ENCODE measurements at places on chromosomes 1 and 21. TPM values are rescaled to one million over a fixed set of nuclear protein-coding genes. Genes with fewer than 3 reads are reported as not detected.
A peak's percentile ranks its signal among the peaks of the same experiment; 100 is the strongest.

- peaks cover 49% of the 10 kb centered on the region for H3K36me3 ChIP-seq
- H3K4me3 ChIP-seq: no peak overlapping the region
- H3K27ac ChIP-seq: no peak overlapping the region
Measured at GRCh38 chr1:236890152-236891056, 95.3 kb downstream of the MTR start.

KRTAP13-2 gene
- total RNA-seq: not detected

DNA sequence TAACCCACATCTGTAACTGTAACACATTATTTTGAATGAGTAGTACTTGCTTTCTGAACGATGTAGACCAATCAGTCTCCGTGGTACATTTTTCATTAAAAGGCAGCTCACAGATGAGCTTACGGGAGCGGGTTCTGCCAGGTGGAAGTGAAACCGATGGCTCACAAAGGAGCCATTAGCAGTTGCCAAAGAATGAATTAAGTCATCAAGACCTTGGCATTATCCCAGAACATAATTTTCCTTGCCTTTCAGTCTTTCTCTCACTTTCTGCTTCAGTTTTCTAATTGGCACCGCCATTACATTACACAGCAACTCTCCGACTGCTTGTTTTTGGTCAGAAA is 33.5 kb upstream of the UTS2 start:
- H3K4me3 ChIP-seq: no peak overlapping the region
- H3K27ac ChIP-seq: no peak overlapping the region
- DNase-seq: no peak
- no peaks in the 10 kb centered on the region for H3K36me3 ChIP-seq
- no peaks in the 10 kb centered on the region for H3K4me1 ChIP-seq
- peaks cover 20% of the 10 kb centered on the region for H3K27me3 ChIP-seq

GRCh38 chr1:47569681-47570470 is 132.0 kb downstream of the FOXD2 start:
- H3K36me3 ChIP-seq: no peaks in the 10 kb centered on the region
- peaks cover 21% of the 10 kb centered on the region for H3K27me3 ChIP-seq
- no peak for DNase-seq
- peaks cover 6% of the 10 kb centered on the region for H3K4me1 ChIP-seq
- H3K27ac ChIP-seq: no peak overlapping the region
- no peak overlapping the region for H3K4me3 ChIP-seq

DNA sequence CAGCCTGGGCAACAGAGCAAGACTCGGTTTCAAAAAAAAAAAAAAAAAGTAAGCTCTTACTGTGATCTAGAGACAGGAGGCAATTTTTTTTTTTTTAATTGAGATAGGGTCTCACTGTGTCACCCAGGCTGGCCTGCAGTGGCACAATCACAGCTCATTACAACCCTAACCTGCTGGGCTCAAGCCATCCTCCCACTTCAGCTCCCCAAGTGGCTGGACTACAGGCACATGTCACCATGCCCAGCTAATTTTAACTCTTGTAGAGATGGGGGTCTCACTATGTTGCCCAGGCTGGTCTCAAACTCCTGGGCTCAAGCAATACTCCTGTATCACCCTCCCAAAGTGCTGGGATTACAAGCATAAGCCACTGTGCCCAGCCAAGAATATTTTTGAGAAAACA is 7.4 kb downstream of the RPL22 start:
- H3K4me3 ChIP-seq: no peak overlapping the region
- H3K27me3 ChIP-seq: no peaks in the 10 kb centered on the region
- DNase-seq: no peak
- H3K36me3 ChIP-seq: peaks cover 46% of the 10 kb centered on the region
- no peak overlapping the region for H3K27ac ChIP-seq
- peaks cover 17% of the 10 kb centered on the region for H3K4me1 ChIP-seq

DNA sequence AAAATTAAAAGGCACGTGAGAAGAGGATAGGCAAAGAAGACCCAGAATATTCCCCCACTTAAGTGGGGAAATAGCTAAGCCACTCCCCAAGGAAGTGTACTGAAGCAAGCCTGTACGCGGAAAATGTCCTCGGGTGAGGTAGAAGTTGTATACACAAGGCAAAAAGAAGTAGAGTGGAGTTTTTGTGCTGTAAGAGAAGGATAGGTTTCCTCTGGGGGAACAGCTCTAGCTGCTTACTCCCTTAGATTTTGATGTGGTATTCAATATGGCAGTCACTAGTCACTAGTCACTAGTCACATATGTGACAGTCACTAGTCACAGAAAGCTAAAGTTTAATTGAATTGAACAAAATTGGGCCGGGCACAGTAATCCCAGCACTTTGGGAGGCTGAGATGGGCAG is 7.6 kb downstream of the TXNIP start:
- no peaks in the 10 kb centered on the region for H3K27me3 ChIP-seq
- no peak overlapping the region for H3K27ac ChIP-seq
- H3K36me3 ChIP-seq: peaks cover 24% of the 10 kb centered on the region
- no peak overlapping the region for H3K4me3 ChIP-seq
- peaks cover 67% of the 10 kb centered on the region for H3K4me1 ChIP-seq

RSPO1 gene
- total RNA-seq: not detected

DNA sequence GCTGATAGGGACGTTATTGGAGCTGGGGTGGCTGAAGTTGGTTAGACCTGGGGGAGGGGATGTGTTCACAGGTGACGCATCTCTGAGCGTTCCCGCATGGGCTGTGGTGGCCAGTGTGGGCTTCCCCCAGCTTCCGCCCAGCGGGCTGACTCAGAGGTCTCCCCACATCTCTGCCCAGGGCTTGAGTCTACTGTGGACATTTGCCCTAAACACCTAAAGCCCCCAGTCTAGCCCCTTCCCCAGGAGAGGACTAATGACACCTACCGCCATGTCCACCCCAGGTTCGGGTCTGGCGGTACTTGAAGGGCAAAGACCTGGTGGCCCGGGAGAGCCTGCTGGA is 2.0 kb downstream of the AGRN start:
- H3K4me3 ChIP-seq: no peak overlapping the region
- peaks cover 4% of the 10 kb centered on the region for H3K27me3 ChIP-seq
- no peak overlapping the region for H3K27ac ChIP-seq
- peaks cover 7% of the 10 kb centered on the region for H3K36me3 ChIP-seq
- H3K4me1 ChIP-seq: peaks cover 29% of the 10 kb centered on the region

DNA sequence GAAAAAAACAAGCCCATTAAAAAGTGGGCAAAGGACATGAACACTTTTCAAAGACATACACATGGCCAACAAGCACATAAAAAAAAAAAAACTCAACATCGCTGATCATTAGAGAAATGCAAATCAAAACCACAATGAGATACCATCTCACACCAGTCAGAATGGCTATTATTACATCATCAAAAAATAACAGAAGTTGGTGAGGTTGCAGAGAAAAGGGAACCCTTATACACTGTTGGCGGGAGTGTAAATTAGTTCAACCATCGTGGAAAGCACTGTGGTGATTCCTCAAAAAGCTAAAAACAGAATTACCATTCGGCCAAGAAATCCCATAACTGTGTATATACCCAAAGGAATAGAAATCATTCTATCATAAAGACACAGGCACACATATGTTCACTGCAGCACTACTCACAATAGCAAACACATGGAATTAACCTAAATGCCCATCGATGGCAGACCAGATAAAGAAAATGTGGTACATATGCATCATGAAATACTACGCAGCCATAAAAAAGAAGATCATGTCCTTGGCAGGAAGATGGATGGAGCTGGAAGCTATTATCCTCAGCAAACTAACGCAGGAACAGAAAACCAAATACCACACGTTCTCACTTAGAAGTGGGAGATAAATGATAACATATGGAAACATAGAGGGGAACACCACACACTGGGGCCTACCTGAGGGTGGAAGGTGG is 70.1 kb downstream of the INTS7 start:
- H3K27me3 ChIP-seq: no peaks in the 10 kb centered on the region
- no peak overlapping the region for H3K4me3 ChIP-seq
- no peak for DNase-seq
- H3K27ac ChIP-seq: no peak overlapping the region
- peaks cover 67% of the 10 kb centered on the region for H3K36me3 ChIP-seq
- H3K4me1 ChIP-seq: no peaks in the 10 kb centered on the region

C4BPA gene
- total RNA-seq: not detected

DNA sequence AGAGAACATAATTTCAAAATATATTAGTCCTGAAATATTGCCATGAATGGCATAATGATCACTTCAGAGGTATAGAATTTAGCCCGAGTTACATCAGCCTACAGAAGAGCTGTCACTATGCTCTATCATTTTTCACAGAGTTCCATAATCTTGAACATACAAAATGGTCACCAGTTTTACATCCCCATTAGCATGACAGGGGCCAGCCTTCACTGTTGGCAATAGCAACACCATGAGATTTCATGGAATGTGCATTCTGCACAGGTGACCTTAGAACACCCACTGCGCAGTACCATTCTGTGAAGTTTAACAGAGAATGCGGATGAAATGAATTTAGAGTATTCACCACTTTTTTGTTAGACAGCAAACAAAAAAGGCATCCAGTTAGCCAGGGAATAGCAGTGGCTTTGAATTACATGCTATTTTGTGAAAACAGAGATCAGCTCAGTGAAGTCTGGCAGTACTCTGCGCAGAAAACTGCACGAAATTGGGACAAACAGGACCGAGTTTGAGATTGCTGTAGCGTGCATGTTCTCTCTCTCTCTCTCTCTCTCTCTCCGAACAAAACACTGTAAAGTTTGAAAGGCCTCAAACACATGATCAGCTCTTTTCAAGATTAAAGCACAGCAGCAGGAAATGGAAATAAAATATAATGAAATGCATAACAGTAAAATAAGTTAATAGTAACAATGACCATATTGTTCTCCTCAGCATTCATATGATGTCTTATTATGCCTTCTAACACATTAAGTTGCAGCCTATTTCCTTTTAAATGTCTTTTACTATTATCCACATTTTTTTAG is 349.3 kb downstream of the USH2A start:
- no peak overlapping the region for H3K27ac ChIP-seq
- H3K4me3 ChIP-seq: no peak overlapping the region
- H3K4me1 ChIP-seq: no peaks in the 10 kb centered on the region
- no peaks in the 10 kb centered on the region for H3K27me3 ChIP-seq
- no peaks in the 10 kb centered on the region for H3K36me3 ChIP-seq
- no peak for DNase-seq

- no peaks in the 10 kb centered on the region for H3K4me1 ChIP-seq
- no peak overlapping the region for H3K4me3 ChIP-seq
- H3K36me3 ChIP-seq: no peaks in the 10 kb centered on the region
Measured at GRCh38 chr1:3078430-3078861, 9.4 kb downstream of the PRDM16 start.

DNA sequence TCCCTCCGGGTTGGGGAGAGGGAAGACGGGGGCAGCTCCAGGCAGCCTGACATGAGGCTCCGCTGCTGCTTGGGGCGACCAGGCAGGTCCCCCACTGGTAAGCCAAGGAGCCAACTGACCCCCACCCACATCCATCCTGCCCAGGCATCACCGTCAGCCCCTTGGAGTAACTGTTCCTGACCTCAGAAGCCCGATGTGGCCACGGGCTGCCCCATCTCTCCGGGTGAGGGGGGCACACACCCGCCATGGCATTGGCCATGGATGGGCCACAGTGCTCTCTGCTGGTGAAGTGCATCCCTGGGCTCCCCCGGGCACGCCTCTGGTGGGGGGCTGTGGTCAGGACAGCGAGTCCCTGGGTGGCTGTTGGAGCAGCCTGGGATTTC is 100.0 kb downstream of the CRYAA start:
- no peaks in the 10 kb centered on the region for H3K36me3 ChIP-seq
- no peaks in the 10 kb centered on the region for H3K4me1 ChIP-seq
- no peak for DNase-seq
- no peak overlapping the region for H3K4me3 ChIP-seq
- peaks cover 3% of the 10 kb centered on the region for H3K27me3 ChIP-seq

DNA sequence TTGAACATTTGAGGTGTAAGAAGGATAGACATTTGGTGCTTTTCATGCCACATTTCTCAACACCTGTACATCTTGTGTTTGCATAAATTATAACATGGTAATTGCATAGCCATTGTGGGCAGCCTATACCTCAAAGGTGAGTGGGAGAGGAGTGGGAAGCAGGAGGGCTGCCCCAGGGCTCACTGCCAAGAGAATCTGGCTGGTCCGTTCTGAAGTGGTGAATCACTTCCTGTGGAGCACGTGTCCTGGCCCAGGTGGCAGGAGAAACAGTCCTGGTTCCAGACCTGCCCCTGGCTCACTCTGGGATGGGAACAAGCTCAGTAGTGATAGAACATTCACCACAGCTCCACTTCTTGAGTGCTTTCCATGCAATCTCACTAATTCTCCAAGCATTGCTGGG is 11.6 kb upstream of the OLFML2B start:
- H3K4me3 ChIP-seq: no peak overlapping the region
- no peaks in the 10 kb centered on the region for H3K36me3 ChIP-seq
- peaks cover 21% of the 10 kb centered on the region for H3K27me3 ChIP-seq
- no peak overlapping the region for H3K27ac ChIP-seq
- H3K4me1 ChIP-seq: peaks cover 4% of the 10 kb centered on the region

DNA sequence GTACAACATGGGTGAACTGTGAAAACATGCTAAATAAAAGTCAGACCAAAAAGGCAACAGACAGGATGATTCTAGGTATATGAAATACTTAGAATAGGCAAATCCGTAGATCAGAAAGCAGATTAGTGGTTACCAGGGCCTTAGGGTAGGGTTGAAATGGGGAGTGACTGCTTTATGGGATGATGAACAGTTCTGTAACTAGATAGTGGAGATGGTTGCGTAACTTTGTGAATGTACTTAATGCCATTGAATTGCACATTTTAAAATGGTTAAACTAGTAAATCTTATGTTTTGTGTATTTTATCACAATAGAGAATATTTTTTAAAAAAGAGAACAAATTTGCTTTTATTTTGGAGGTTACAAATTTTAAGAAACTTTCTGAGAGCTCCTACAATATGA is 17.4 kb downstream of the ZNF326 start:
- H3K4me1 ChIP-seq: no peaks in the 10 kb centered on the region
- H3K27me3 ChIP-seq: no peaks in the 10 kb centered on the region

- H3K4me3 ChIP-seq: no peak overlapping the region
- H3K27ac ChIP-seq: no peak overlapping the region
- no peak for DNase-seq
- H3K27me3 ChIP-seq: peaks cover 4% of the 10 kb centered on the region
- H3K36me3 ChIP-seq: no peaks in the 10 kb centered on the region
Measured at GRCh38 chr1:48568501-48568900, 96.5 kb upstream of the SPATA6 start.

- no peak overlapping the region for H3K4me3 ChIP-seq
- no peaks in the 10 kb centered on the region for H3K27me3 ChIP-seq
- H3K36me3 ChIP-seq: peaks cover 40% of the 10 kb centered on the region
- H3K27ac ChIP-seq: no peak overlapping the region
- H3K4me1 ChIP-seq: no peaks in the 10 kb centered on the region
Measured at GRCh38 chr1:6638226-6638625, 13.6 kb downstream of the THAP3 start.

KLF17 gene
- not detected for total RNA-seq

SERPINC1 gene
- total RNA-seq: not detected

- H3K4me1 ChIP-seq: peaks cover 2% of the 10 kb centered on the region
- no peak overlapping the region for H3K4me3 ChIP-seq
- peaks cover 46% of the 10 kb centered on the region for H3K36me3 ChIP-seq
- DNase-seq: no peak
Measured at GRCh38 chr1:161792740-161793139, 26.6 kb downstream of the ATF6 start.

FGR gene
- total RNA-seq: 0.08 TPM

- H3K27me3 ChIP-seq: no peaks in the 10 kb centered on the region
- H3K27ac ChIP-seq: peak overlapping the region; percentile 79
- H3K36me3 ChIP-seq: peaks cover 88% of the 10 kb centered on the region
- peaks cover 95% of the 10 kb centered on the region for H3K4me1 ChIP-seq
Measured at GRCh38 chr1:167638064-167638463, 8.0 kb downstream of the RCSD1 start.

GRCh38 chr21:41536076-41536826 is 28.3 kb upstream of the TMPRSS2 start:
- DNase-seq: no peak
- no peaks in the 10 kb centered on the region for H3K36me3 ChIP-seq
- no peak overlapping the region for H3K4me3 ChIP-seq
- H3K27me3 ChIP-seq: peaks cover 2% of the 10 kb centered on the region

TACSTD2 gene
- not detected for total RNA-seq

PGLYRP4 gene
- not detected for total RNA-seq

GRCh38 chr1:84181350-84182005 is 37.4 kb downstream of the PRKACB start:
- peaks cover 1% of the 10 kb centered on the region for H3K4me1 ChIP-seq
- no peak overlapping the region for H3K27ac ChIP-seq

Measured in activated CD8-positive, alpha-beta T cell treated with anti-CD3 and anti-CD28 coated beads, Interleukin-2, amount 10 ng/mL, durations not matched to agents 7 days and 5 days (primary cell).